Esophagus muscularis mucosa (tissue), 4 donors: ENCODE measurements at places on chromosomes 12 and 14. TPM values are rescaled to one million over a fixed set of nuclear protein-coding genes. Genes with fewer than 3 reads are reported as not detected.
A peak's percentile ranks its signal among the peaks of the same experiment; 100 is the strongest.

Gene MARCHF9
- total RNA-seq = 14.7 TPM

Gene GYS2
- total RNA-seq = not detected

Gene CSAD
- total RNA-seq = 12.8 TPM

Gene SCARB1
- total RNA-seq = 9.6 TPM

Gene C12orf75
- total RNA-seq = 2.9 TPM

Gene TMEM121
- 3.1 TPM for total RNA-seq

DNA sequence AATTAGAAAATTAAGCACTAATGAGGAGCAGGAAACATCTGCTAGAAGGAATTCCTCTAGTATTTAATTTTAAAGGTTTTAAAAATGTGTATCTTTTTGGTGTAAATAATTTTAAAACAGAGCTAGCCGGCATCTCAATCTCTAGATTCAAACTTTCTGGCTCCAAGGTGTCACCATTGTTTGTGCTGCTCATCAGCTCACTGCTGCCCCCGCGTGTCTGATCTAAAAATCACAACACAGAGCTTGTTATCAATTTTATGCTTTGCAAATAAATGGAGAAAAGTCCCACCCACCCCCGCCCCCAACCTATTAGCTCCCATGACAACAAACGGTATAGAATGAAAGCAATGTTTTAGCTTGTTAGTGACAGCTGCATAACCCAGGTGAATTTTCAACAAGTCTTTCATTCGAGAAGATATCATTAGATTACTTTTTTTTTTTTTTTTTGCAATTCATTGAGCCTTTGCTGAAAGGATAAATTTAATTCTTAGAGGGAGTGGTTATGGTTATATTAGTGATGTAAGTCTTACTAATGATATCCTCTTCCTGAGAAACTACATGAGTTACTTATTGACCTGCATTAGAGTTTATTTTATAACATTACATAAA, 11.3 kb upstream of the ABHD12B start:
- peak; percentile 96 for DNase-seq

DNA sequence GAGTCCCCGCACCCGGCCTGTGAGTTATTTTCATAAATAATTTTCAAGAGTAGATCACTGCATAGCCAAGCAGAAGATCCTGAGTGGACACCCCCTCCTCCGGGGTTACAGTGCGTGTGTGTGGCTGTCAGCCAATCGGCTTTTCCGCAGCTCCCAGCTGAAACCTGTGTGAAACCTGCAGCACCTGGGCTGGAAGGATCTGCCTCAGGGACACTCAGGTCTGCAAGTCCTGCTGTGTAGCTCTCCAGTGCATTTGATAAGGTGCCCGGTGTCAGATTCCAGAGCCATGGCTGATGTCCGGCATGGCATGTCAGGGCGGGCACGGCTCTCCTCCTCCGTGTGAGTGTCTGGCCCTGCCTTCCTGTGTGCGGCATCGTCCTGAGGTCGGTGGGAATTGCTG, 124.8 kb downstream of the GLT1D1 start:
- no peak for DNase-seq

DNA sequence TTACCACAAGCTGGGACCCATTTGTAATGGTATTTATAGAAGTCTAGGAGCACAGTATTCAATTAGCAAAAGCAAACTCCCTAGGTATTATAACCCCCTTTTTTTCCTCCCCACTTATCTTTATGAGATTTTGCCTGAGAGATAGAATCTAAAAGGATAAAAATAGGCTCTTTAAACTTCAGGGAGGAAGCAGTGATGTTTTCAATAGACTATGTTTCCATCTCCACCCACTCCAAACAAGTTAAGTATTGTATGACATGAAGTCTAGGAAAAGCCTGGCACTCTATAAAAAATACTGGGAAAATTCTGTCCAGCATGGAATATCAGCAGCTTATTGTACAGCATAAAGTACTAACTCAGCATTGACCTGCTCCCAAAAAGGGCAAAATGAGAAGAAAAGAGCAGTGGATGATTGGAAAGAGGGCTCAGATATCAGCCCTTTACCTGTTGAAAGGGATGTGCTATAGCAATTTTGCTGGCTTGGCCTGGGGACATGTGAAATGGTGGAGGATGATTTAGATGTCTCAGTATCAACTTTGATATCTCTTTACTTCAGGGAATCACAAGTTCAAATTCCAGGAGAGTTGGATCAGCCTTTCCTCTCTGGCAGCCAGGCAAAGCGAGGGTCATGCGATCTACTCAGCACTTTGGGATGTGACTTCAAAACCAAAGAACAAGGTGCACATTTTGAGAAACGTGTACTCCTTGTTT, 72.4 kb downstream of the IGF1 start:
- DNase-seq = no peak
